Activated naive CD8-positive, alpha-beta T cell treated with anti-CD3 and anti-CD28 coated beads, Interleukin-2, amount 10 ng/mL, durations not matched to agents 7 days and 5 days (primary cell): ENCODE measurements at places on chromosomes 16 and 17. TPM values are rescaled to one million over a fixed set of nuclear protein-coding genes. Genes with fewer than 3 reads are reported as not detected.

DNA sequence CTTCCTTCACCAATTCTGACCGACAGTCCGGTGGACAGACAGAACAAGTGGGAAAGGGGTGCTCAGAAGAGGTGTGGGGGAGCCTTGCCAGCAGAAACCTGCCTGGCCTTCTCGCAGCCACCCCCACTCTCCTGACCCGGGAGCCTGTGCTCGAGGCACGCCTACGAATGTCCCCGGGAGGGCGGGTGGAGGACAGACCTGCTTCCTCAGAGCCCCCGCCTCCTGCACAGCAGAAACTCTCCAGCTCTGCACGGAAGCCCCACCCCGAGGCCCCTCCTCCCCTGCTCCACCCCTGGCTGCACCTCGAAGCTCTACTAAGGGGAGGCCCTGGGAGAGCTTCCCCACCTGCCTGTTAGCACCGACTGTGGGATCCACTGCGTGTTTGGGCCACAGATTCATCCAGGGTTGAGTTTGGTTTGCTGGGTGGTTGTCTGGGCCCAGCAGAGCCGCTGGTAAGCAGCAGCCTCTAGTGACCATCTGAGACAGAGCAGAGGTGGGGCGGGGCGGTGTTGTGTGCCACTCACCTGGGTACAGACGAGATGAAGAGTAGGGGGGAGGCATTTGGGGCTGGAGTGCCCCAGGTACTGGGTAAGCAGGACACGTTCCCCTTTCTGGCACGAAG, 6.2 kb downstream of the TAF1C start:
- no peak for DNase-seq

- no peak for DNase-seq
Measured at GRCh38 chr17:428414-428813, 75.8 kb upstream of the RPH3AL start.

The XYLT1 gene
- total RNA-seq: 56.7 TPM

- DNase-seq: no peak
Measured at GRCh38 chr17:47095268-47095667, 93.8 kb downstream of the CDC27 start.

GRCh38 chr17:73224237-73224636, 31.4 kb downstream of the COG1 start:
- DNase-seq: no peak

DNA sequence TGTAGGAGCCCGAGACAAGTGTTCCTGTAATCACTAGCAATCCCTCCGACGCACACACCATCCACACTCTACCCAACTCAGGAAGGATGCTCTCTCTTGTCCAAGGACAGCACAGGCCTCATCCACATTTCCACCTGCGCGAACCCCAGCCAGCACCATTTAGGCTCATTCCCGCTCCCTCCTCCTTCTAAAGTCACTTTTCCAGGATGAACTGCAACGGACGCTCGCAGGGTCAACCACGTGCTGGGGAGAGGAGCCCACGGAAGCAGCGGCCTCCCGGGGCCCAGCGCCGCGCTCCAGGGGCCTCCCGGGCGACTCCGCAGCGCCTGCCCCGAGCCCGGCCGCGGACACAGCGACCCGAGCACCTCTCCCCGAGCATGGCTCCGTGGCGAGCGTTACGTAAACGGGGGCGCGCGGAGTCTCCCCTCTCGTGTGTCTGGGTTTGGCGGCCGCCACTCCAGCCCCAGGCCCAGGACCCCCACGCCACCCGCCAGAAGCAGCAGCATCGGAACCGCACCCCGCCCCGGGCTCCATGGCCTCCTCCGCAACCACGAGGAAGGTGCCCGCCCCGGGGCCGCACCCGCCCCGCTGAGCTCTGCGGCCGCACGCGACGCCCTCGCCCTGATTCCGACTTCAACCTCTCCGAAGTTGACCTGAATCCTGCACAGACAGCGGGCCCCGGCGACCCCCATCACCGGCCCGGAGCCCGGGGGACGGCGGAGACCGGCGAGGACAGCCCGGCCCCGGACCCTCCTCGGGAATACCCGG, 668 bp downstream of the USP36 start:
- peak; percentile 71 for DNase-seq

DNA sequence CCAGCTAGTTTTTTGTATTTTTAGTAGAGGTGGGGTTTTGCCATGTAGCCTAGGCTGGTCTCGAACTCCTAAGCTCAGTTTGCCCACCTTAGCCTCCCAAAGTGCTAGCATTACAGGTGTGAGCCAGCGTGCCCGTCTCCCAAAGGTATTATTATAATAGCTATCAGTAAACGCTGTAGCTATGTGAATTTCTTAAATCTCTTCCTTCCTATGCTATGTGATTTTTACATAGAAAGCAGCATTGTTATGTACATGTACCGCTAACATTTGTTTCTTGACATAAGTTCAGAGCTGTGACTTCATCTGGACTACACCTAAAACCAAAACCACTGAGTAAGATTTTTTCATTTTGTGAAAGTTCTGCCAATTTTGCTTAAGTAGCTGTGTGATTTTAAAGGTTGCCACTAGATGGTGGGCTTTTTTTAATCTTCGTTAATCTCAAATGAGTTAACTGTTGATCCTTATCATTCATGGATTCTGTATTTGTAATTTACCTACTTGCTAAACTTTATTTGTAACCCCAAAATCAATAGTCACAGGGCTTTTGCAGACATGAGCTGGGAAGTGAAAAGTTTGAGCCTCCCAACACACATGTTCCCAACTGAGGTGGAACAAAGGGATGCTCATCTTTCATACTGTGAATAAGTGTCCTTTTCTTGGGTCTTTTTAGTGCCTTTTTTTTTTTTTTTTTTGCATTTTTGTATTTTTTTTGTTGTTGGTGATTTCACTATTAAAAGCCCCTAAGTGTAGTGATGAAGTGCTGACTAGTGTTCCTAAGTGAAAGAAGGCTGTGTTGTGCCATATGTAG, 21.9 kb downstream of the PRKAR1A start:
- no peak for DNase-seq

The CCL5 gene
- total RNA-seq: 782 TPM

The KRTAP9-2 gene
- not detected for total RNA-seq

DNA sequence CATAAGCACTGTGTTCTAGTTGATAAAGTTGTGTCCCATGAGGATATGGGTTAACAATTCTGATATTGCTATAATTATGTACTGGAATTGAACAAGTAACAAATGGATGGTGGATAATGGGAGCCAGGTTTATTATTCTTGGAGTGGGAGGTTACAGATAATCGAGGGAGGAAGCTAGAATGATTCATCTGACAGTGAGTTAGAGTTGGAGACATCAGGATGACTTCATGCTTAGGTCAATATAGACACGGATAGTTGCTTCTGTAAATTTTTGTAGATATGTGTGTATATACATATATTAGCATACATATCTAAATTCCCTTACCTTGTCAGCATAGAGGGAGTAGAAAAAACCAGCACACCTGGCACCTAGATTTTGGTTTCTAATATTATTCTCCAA, 293.4 kb downstream of the SHISA9 start:
- no peak for DNase-seq

DNA sequence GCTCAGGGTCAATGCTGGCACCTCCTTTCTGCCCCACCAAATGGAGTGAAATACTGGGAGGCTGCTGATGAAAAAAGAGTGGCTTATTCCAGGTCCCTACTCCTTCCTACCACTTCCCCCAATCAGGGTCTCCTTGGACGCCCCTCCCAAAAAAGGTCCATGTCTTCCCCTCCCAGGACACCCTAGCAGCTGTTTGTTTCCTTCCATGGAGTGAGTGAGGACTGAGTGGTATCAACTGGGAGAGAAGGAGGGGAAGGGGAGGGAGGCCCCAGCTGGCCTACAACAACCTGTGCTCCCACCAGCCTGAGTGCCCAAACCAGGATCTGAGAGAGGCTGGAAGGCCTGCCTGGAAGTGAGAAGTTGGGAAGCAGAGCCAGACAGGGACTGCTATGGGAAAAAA, 28.7 kb upstream of the NGFR start:
- DNase-seq: no peak

GRCh38 chr17:10583834-10584233, 34.4 kb upstream of the MYH2 start:
- no peak for DNase-seq

DNA sequence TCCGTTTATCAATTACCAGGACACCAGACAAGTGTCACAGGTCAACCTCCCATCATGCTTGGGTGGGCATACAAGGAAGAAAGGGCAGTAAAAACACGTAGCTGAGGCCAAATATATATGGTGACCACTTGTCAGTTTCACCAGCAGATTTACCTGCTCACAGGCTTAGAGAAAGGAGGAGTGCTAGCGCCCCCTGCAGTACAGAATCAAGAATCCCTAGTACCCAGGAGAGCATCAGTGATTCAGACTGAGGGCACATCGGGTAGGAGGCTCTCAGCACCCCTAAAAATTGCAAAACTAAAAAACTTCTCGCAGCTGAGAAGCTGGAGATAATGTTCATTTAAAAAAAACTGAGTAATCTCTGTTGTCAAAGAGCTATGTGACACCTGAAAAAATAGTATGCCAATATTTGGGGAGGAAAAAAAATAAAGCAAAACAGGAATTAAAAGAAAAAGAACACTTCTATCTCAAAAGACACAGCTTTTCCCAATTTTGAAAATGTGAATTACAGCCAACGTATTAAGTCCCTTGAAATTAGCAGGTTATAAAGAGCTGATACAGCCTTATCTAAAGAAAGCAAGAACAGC, 21.2 kb upstream of the MON1B start:
- no peak for DNase-seq
